ENCODE measurements at places on chromosomes 4 and X.

- DNase-seq, result no peak
Observed at GRCh38 chrX:21735768-21736127, 22.2 kb downstream of the SMPX start.

DNA sequence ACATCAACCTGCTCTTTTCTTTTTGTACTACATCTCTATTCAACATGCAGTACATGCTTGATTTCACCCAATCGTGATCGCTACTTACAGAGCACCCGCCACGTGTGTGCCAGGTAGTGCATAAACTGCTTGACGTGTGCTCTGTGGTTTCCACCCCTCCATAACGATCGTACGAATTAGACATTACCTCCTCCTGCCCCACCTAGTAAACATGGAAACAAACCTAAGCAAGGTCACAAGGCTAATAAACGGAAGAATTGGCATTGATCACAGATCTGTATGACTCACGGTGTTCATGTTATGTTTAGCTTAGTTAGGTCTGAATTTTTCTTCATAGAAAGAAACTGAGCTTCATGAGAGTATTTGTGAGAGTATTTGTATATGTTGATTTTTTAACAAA, 64.1 kb downstream of the STX18 start:
- DNase-seq, result no peak

- no peak for DNase-seq
Observed at GRCh38 chrX:39227371-39227770, 426.1 kb downstream of the MID1IP1 start.

DNA sequence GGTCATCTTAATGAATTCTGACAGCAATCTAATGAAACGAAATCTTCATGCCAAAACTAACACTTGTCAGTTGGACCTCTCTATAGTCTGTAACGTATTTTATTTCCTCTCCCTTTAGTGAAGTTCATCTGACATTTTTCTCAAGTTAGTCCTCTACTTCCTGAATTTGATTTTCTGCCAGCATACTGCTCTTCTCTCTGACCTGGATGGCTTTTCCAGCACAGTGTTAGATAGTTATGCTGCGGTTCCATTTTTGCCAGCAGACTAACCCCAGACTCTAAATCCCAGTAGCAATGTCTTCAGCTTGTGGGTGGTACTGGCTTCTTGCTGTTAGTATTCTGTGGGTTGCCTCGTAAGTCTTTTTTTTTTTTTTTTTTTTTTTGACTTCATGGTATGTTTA, 146.7 kb upstream of the VEGFC start:
- no peak for DNase-seq

DNA sequence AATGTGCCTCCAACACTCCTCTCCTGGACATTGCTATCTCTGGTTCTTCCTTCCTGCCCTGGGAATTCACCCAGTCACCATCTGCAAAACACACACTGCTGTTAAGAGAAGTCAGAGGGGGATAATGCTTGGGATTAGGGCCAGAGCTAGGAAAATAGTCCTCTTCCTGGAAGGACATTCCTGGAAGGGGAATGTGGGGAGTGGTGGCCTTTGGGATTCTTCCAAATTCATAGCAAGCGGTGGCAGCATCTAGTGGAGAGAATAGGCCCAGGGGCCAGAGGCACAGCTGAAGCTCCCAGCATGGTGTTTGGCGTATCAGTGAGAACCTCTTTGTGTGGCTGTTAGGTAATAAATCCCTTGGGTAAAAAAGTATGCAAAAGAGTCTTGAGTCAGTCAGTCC, 34.3 kb downstream of the SHROOM4 start:
- DNase-seq, result no peak

DNA sequence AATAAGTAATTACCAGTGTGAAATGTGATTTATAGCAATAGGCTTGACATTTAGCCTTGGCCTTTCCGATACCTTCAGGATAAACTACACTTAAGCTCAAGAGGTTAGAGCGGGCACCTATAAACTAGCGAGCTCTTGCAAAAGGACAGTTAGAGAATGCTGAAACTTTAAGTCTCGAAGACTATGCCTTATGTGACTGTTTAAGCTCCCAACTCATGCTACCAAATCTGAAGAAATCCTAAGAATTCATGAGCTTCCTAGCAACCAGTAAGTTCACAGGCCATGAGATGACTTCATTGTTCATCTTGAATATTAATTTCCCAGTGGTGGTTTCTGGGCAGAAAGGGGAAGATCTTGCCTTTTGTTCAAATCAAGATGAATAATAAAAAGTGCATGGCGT, 4.7 kb downstream of the STOX2 start:
- no peak for DNase-seq

DNA sequence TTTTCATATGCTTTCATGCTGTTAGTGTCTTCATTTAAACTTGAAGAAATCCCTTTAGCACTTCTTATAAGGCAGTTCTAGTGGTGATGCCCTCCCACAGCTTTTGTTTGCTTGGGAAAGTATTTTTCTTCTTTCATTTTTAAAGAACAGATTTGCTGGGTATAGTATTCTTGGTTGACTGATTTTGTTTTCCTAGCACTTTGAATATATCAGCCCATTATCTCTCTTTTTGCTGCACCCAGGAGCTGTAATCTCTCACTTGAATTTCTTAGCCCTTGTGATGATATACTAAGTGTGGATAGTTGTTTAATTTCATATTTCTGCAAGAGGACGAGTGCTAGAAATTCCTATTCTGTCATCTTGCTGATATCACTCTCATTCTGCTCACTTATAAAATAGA, 283.7 kb downstream of the GPAT3 start:
- DNase-seq, result no peak

GRCh38 chr4:157994863-157995262, 178.0 kb downstream of the GASK1B start:
- no peak for DNase-seq

DNA sequence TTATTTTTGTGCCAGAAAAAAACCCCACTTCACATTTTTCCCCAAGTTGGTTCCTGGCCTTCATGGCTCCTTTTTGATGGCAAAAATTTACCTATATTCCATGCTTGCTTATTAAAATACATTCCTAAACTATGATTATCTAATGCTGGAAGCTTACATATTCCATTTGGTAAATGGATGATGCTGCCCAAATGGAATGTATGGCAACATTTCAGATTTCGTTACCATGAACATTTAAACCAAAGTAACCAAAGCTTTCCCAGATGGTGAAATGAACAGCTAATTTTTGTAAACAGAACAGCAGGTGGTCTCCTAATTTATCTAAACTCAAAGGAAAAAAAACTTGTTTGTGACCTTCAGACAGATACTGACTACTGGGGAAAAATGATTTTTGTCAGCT, 110.8 kb upstream of the TEX13A start:
- no peak for DNase-seq

GRCh38 chr4:187416216-187416615, 579.4 kb upstream of the ZFP42 start:
- DNase-seq, result no peak

DNA sequence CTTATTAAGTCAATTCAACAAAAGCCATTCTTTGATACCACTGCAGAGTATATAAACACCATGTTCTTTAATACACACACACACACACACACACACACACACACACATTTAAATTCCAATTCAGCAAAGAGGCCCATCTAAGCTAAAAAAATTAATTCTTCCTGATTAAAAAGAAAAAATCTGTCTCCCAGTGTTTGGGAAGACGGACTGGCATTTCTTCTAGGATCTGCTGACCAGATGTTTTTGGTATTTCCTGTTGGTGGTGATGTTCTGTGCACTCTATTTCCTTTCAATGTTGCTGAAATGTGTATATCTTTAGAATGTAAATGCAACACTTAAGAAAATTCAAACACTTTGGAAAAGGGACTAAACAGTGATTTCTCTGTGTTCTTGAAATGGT, 243.8 kb downstream of the THOC2 start:
- no peak for DNase-seq

- no peak for DNase-seq
Observed at GRCh38 chr4:5931526-5931925, 38.6 kb upstream of the CRMP1 start.

GRCh38 chrX:153925387-153925738, 701 bp downstream of the ARHGAP4 start:
- no peak for DNase-seq

DNA sequence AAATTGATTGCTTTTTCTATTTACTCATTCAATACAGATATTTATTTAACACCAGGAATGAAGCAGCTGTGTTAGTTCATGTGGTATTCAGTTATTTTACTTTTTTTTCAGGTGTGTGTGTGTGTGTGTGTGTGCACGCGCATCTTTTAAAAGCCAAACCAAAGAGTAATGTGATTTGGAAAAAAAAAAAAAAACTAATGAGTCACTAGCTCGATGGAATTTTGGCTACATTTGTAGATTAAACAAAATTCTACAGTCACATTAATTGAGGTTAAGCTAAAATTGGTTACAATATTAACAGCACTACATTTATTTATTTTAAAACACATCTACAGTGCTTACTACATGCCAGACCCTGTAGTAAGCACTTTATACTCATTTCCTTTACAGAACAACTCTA, 66.8 kb downstream of the HHIP start:
- no peak for DNase-seq

DNA sequence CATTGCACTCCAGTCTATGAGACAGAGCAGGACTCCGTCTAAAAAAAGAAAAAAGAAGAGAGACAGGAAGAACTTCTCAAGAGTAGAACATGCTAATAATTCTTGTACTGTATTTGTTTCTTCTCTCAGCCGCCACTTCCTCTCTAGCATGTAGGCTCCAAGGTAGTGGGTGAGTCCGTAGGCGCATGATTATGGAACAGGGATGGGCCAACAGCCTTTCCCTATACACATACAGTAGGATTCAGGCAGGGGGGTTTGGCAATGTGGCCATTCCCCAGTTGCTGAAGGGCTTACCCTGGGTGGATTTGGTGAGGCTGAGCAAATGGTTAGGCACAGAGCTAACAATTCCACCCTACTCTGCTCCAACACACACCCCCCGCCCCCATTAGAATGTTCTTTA, 35.0 kb upstream of the APLN start:
- no peak for DNase-seq

- no peak for DNase-seq
Observed at GRCh38 chr4:112492321-112492720, 23.7 kb downstream of the NEUROG2 start.

DNA sequence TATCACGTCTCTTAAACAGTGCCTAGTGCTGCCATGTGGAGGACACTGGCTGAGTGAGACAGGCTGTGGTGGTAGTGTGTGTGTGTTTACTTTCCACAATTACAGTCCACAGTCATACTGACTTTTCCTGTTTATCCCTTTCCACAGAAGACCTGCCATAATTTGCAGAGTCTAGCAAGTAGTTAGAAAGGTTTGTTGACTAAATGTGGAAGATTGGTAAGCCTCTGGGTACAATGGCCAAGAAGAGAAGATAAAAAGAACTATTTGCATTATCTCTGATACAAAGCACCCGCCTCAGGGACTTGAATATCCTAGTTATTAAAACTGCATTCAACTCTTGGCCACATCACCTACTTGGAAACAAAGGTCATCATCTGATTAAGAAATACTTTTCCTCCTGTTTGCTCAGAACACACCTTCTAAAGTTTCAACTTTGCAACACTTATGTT, 89.1 kb downstream of the FAM13A start:
- DNase-seq, result no peak

DNA sequence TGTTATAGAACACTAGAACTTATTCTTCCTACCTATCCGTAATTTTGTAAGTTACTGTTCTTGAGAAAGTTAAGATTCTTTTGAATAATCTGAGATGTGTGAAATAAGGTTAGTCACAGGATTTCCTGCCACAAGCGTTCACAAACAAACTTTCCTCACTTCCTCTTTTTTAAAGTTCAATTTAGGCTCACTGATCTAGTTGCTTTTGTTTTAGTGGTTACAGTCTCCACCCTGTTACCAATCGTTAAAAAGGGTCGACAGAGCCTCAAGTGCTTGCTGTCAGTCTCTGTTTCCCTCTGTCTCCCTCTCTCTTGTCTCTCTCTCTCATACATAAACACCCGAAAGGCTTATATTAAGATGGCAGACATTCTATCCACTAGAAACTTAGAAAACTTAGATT, 35.9 kb upstream of the STK26 start:
- DNase-seq, result no peak

DNA sequence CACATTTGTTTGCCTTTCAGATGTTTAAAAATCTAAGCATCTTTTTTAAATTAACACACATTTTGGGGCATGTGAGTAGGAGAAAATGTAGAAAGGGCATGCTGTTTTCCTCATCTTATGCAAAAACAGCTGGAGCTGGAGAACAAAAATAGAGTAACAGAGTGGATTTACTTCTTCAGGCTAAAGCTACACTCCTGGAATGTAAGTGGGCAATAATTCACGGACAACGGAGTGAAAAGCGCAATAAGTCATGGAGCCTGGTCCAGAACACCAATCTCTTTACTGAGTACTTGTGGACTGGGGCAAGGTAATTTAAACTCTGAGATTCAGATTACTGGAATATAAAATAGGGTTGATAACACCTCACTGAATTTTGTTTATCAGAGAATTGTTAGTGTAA, 1018.8 kb upstream of the HS3ST1 start:
- no peak for DNase-seq

DNA sequence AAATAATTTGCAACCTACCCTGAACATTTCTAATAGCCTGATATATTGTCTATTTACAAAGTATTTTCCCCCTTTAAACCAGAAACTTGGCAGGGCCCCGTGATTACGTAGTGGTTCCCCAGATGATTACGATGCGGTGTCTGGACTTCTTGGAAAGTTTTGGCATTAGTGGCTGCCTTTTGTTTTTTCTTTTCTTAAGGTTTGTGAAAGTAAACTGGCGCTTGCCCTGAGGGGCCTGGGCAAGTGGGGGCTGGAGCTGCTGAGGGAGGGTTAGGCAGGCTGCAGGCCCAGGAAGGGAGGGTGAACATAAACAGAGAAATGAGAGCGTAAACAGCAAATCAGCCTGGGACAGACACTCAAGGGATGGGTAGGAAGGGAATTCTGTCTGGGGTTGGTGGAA, 123.6 kb upstream of the MSX1 start:
- no peak for DNase-seq

- DNase-seq, result no peak
Observed at GRCh38 chr4:57182132-57182874, 72.1 kb upstream of the IGFBP7 start.

DNA sequence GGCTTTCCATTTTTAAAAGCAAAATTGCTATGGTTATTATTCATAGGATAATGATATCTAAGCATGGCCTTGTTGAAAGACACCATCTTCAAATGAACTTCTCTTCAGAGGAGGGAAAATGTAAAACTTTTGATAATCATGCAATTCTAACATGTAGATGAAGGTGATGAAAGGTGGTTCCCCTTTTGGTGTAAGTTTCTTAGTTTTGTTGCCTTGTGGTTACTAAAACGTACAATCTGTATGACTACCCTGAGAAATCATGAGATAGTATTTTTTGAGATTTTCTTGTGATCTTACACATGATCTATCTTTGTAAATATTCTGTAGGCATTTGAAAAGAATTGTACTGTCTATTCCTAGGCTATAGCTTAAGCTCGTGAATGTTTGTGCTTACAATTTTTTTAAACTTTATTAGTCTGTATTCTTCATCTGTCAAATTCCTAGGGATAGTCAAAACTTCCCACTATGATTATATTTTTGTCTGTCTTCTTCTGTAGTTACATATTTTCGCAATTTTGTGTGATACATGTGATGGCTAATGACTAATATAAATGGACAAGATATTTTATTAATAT, 47.5 kb downstream of the PTPN13 start:
- no peak for DNase-seq

GRCh38 chr4:115370490-115370889, 257.1 kb upstream of the NDST4 start:
- DNase-seq, result no peak
